Retinal pigment epithelial cell (primary cell): ENCODE measurements at places on chromosomes 3 and 15.

DNA sequence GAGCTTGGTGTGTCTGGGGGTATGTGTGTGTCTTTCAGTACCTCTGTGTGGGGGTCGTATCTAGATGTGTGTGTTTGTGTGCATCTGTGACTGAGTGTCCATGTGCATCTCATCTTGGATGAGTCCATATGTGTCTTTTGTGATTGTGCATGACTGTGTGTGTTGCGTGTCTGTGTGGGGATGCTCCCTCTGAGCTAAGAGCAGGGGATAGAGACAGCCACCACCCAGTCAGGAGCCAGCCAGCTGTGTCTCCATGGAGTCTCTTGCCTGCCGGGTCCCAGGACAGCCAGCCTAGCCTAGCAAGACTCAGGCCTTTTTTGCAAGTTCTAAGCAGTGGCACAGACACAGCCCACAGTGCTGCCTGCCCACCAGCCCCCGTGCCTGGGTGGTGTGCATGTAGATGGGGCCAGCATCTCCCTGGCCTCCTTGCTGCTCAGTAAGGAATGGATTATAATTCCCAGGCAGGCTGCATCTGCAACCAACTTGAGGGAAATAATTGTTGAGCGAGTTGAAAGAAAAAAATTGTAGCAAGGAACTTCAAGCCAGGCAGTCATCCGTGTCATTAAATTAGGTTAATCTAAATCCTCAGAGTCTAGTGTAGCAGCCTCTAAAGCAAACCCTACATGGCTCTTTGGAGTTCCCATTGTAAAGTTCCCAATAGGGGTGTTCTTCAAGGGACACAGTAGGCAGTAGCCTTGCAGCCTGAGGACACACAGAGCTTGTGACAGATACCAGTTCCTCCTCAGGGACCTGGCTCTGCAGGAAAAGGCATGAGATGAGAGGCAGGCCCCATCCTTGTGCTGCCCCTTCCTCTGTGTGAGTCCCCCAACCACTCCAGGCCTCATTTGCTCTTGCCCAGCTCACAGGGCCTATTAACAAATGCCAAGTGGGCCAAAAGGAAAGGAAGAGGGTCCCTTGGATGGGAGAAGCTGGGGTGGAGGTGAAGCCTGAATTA, 35.9 kb upstream of the MRPS22 start:
- DNase-seq, result peak; percentile 44

DNA sequence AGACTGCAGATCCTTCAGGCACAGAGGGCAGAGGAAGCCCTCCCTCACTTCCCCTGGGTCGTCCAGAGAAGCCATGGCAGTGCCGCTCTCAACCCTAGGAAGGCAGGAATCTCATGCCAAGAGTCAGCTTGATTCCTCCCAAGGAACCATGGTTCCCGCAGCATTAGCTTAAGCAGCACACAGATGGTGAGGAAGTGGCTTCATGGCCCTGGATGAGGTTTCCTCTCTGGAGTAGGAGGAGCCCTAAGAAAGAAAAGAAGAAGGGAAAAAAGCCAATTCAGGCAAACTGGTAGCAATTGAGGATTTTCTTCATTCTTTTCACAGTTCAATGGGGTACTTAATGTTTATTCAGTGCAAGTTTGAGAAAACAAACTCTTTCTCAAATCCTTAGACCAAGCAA, 2.9 kb downstream of the RBSN start:
- no peak for DNase-seq

GRCh38 chr3:105747060-105747541, 121.7 kb downstream of the CBLB start:
- DNase-seq, result no peak

- no peak for DNase-seq
Measured at GRCh38 chr15:45891766-45892165, 256.9 kb downstream of the SQOR start.

GRCh38 chr3:188573291-188573940, 419.5 kb downstream of the LPP start:
- DNase-seq, result no peak

- no peak for DNase-seq
Measured at GRCh38 chr15:74857082-74857655, 14.2 kb upstream of the ULK3 start.

DNA sequence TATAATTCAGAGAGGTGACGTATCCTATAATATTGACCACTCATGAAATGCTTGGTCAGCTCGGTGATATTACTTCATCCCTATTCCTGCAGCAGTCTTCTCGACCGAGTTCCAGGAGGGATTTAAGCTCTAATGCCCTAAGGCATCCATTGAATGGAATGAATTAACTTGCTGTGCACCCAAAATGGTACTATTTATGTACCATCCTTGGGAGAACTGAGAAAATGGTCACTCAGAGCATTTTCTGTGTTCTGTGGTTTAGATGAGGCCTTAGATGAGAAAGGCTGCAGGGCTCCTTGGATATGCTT, 638 bp downstream of the BLOC1S6 start:
- DNase-seq, result peak; percentile 77
